ENCODE measurements at places on chromosomes 13 and 19.

- DNase-seq = no peak
Observed at GRCh38 chr19:4149518-4150288, 3.7 kb upstream of the CREB3L3 start.

DNA sequence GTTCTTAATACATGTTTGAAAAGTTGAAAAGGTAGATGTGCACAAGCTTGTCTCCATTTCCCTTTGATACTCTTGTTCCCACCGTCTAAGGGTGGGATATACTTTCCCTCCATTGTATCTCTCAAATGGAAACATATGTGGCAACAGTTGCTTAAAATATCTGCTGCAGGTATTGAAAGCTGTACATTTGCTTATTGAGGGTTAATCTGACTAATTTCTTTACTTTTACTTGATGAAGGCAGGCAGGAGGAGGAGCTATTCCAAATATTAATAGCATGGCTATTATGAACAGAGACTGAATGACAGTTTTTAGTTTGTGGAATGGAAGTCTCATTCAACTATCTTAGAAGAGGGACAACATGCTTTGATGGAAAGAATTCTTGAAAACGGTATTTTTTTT is 103.8 kb downstream of the SLC10A2 start:
- no peak for DNase-seq

DNA sequence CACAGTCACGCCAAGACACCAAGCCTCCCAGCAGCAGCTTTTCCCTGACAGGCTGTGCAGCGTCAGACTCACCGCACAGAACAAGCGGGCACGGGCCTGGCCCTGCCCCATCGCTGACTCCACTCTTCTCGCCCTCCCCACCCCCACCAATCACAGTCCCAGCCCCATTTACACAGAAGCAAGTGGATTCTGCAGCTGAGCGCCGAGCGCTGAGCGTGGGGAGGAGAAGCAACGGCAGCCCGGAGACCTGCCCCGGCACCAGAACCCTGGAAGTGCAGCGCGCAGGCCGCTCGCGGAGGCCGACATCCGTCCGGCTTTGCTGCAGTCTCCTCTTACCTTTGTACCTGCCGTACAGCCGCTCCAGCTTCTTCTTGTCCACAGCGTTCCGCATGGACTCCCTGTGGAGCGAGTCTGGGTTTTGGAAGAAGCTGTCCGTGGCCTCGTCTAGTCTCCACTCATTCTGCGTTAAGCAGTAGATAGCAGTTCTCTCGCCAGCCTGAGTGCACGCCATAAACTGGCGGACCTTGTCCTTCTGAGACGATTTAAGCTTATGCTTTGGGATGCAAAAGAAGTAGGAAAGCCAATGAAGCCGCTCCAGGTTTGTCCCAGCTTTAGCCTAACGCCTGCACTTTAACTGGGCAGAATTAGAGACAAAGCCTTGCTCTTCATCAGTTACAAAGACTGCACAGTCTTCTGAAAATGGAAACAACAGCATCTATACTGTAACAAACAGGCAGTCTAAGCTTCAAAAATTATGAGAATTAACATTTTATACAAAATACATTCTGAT is 6.8 kb downstream of the DCUN1D2 start:
- DNase-seq = no peak

DNA sequence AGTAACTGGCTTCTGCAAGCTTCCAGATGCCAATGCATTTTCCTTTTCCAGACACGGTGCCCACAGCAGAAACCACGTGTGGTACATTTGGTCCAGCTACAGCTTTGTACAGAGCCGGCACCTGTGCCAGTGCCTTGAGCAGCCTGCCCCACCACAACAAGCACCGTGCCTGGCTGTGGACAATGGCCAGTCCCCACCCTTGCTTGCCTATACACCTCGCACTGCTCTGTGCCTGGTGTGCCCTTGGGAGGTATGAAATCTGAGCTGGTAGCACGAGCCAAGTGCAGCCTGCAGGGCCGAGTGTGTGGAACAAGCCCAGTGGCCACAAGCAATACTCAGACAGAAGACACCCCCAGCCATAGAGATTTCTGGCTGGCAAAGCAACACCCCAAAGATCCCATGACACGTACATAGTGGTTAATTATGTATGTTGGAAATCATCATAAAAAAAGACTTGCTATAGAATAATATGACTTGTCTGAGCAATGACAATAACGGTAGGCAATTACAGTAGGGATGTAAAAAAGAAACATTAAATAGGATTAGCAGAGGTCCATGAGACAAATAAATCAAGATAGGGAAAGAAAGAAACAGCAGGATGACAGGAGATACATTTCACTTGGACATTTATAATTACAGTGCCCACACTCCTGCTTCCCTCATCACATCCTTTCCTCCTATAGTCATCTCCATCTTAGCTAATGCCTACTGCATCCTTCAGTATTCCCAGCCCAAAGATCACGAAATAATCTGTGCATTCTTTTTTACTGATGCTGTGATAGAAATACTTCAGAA is 1399.5 kb downstream of the PCDH9 start:
- DNase-seq = no peak

- no peak for DNase-seq
Observed at GRCh38 chr13:93361703-93362102, 135.1 kb downstream of the GPC6 start.

- no peak for DNase-seq
Observed at GRCh38 chr13:89857502-89857901, 1490.0 kb upstream of the MIR17HG start.

GRCh38 chr19:21677696-21678418 is 89.5 kb downstream of the ZNF100 start:
- DNase-seq = no peak

- DNase-seq = no peak
Observed at GRCh38 chr13:60162096-60162495, 1.6 kb downstream of the DIAPH3 start.

DNA sequence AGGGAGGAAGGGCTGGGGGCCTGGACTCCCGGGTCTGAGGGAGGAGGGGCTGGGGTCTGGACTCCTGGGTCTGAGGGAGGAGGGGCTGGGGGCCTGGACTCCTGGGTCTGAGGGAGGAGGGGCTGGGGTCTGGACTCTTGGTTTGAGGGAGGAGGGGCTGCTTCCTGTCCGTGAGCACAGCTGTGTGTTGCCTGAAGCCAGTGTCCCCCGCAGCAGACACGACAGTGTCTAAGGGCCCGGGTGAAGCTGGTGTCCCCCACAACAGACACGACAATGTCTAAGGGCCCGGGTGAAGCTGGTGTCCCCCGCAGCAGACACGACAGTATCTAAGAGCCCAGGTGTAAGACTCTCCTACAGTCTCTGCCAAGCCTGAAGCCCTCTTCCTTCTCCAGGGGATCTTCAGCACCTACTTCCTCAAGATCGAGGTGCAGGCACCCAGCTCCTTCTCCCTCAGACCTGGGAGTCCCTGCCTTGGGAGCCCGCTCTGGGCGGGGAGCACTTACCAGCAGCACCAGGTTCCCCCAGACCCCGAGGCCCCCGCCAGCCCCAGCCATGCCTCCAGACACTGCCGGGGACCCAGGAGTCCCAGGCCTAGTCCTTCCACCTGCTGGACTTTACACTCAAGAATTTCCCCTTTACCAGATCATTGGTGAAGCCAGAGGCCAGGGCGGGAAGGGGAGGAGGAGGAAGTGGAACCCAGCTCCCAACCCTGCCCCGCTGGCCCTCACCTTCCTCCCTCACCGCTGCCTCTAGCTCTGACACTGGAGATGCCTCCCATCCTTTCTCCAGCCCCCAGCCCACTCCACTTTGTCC is at the start of gene PTPRH:
Gene PTPRH (minus strand): TSS at position 622 of the 813 bp plus-strand sequence. CDS start 68 bp downstream, at position 554.
- DNase-seq = no peak

DNA sequence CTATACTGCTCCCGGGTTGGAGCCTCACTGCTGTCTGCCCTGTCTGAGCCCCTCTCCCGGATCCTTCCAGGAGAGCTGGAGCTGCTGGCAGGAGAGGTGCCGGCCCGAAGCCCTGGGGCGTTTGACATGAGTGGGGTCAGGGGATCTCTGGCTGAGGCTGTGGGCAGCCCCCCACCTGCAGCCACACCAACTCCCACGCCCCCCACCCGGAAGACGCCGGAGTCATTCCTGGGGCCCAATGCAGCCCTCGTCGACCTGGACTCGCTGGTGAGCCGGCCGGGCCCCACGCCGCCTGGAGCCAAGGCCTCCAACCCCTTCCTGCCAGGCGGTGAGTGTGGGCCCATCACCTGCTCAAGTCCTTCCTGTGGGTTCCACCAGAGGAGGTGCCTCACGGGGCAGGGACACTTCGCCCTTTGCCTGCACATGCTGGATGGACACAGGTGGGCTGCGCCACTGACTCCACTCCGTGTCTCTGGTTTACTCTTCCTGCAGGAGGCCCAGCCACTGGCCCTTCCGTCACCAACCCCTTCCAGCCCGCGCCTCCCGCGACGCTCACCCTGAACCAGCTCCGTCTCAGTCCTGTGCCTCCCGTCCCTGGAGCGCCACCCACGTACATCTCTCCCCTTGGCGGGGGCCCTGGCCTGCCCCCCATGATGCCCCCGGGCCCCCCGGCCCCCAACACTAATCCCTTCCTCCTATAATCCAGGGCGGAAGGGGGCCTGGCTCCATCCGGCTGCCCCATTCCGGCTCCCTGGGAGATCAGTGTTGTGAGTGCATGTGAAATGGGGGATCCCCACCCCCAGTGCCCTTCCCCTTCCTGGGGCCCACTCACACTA is 19.8 kb downstream of the EPN1 start:
- no peak for DNase-seq

- no peak for DNase-seq
Observed at GRCh38 chr13:61777271-61777670, 361.6 kb upstream of the PCDH20 start.

DNA sequence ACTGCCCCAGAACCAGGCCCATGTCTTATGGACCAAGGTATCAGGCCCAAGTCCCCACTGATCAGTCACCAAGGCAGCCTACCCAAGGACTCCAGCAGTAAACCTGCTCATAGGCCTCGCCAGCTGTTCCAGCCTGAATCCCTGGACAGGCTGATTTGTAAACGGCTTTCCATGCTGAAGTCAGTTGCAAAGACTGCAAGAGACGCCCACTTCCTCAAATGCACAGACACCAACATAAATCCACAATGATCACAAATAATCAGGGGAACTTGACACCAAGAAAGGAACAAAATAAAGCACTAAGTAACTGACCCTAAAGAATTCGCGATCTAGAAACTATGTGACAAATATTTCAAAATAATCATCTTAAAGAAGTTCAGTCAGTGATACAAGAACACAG is 75.2 kb downstream of the RXFP2 start:
- no peak for DNase-seq

- no peak for DNase-seq
Observed at GRCh38 chr13:110421696-110422385, 114.8 kb downstream of the COL4A2 start.

- DNase-seq = no peak
Observed at GRCh38 chr13:31377946-31378345, 178.2 kb downstream of the B3GLCT start.

DNA sequence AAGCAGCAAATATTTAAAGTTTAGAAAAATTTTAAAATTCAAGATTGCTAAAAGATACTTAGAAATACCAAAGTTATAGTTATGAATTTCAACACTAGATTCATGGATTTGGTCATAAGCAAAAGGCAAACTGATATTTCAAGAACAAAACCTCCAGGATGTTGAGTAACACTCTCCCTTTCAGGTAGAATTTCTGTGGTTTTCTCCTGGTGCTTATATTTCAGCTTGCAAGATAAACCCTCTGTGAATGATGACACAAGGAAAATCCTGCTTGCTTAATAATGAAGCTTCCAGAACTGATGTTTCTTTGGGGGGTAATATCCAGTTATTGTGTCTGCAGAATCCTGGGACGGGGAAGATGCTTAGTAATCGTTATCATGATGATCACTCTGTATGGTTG is 320.3 kb upstream of the EDNRB start:
- no peak for DNase-seq

- DNase-seq = no peak
Observed at GRCh38 chr13:34214686-34215085, 396.7 kb downstream of the RFC3 start.

DNA sequence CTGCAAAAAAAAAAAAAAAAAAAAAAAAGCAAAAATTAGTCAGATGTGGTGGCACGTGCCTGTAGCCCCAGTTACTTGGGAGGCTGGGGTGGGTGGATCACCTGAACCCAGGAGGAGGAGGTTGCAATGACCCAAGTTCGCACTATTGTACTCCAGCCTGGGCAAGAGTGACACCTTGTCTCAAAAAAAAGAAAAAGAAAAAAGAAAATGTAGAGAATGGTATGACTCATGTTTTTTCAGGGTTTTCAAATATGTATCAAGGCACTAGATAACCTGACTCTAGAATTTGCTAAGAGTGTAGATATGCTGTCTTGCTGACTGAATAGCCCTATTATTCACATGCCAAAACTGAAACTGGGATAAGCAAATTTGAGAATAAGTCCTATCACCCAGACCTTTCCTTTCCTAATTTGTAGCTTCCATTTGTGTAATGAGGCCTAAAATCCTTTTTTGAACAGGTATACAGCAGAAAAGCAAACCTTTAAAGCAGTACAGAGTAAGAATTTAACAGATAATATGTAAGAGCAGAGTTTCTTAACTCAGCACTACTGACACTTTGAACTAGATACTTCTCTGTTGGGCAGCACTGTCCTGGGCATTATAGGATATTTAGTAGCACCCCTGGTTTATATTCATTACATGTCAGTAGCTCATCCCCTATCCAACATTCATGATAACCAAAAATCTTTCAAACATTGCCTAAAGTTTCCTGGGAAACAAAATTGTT is 108.6 kb downstream of the ELF1 start:
- no peak for DNase-seq

DNA sequence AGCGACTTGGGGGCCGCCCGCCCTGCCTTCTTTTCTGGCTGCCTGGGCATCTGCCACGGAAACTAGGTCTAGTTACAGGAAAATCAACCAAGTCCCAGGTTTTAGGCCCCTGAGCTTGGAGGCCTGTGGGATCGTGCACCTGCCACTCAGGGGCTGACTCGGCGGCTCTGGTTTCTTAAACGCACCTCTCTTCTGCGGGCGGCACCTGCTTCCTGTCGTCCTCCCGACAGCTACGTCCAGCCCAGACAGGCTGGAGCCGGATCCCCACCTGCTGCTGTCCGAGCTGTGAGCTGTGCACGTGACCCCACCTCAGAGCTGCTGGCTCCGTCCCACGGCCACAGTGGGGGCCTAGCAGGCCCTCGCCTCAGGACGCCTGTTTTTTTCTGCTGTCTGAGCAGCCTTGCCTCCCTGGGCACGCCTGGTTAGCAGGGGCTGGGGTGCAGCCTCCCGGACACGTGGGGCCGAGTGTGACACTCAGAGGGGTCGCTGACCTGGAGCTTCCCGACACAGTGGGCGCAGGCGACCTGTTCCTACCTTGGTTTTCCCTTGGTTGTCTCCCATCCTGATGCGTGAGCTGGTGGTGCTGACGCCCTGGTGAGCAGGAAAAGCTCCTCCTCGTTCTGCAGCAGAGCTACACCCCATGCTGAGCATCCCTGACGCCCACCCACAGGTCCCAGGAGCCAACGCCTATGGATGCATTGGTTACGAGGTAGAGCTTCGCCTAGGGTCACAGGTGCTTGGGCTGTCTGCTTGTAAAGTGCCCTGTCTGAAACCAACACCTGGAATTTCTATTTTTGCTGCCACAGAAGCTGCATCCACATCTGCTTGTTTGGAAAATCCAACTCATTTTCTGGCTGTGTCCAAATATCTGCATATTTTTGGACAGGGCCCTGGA is 17.5 kb downstream of the TMEM255B start:
- DNase-seq = no peak

GRCh38 chr19:35240327-35240726 is 8.5 kb upstream of the LSR start:
- no peak for DNase-seq

All from vagina (tissue), 2 donors.